Neural progenitor cell (in vitro differentiated cells): ENCODE measurements at places on chromosomes 5 and 9.

DNA sequence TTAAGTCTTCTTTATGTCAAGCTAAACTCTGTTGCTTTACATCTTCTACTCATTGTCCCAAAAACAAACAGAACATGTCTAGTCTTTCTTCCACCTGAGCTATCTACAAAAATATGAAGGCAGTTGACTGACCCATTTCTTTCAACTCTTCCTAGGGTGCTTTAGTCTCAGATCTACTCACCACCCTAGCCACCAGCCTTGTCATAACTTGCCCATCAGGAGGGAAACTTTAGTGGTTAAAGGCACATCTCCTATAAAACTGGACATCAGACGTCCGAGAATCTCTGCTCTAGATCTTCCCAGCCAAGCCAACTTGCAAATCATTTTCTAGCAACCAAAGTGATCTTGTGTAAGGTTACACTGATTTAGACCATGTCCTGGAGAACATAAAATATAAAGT is 205.0 kb downstream of the ACTL7B start:
- DNase-seq, result no peak

DNA sequence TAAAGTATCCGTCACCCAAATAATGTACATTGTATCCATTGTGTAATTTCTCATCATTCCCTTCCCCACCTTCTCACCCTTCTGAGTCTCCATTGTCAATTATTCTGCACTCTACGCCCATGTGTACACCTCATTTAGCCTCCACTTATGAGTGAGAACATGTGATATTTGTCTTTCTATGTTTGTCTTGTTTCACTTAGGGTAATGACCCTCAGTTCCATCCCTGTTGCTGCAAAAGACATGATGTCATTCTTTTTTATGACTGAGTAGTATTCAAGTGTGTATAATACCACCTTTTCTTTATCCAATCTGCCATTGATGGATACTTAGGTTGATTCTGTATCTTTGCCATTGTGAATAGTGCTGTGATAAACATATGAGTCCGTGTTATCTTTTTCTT is 4.9 kb upstream of the SPATA31C2 start:
- no peak for DNase-seq

GRCh38 chr9:132327537-132327936 is 27.2 kb downstream of the SETX start:
- DNase-seq, result no peak

DNA sequence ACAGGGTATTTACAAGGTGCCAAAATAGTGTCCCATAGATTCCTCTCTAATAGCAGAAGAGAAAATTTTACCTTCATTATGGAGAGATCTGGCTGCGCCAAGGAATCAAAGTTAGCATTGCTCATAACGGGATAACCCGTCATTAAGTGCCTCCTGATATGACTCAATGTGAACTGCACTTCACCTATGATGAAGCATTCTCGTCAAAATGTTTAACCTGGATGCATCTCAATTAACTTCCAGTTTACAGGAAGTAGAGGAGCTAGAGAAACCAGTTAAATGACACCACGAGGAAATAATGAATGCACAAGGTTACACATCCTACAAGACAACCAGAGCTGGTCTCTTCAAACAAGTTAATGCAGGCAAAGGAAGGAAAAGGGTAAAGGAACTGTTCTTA is 17.2 kb downstream of the FBXW11 start:
- DNase-seq, result no peak

- no peak for DNase-seq
Observed at GRCh38 chr9:125434986-125435775, 173.6 kb downstream of the GAPVD1 start.

DNA sequence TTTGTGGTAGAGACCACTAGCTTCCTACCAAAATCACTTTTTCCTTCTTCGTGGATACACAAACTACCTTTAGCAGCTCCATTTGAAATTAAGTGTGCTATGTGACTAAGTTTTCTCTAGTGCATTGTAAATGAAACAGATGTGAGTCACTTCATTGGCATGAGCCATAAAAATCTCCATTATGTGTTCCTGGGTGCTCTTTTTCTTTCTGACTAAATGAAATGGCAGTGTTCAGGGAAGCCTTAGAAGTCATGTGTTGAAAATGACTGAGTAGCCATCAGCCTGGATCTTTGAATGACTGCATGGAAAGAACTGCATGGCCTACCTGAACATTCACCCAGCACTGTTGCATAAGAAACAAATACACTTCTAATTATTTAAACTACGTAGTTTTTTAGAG is 107.9 kb downstream of the NDUFAF2 start:
- DNase-seq, result no peak

GRCh38 chr5:64165500-64166200 is at the start of gene RNF180:
Gene RNF180 (plus strand): TSS chr5:64165843. CDS start chr5:64200808, 34,965 bp downstream.
- peak; percentile 78 for DNase-seq

DNA sequence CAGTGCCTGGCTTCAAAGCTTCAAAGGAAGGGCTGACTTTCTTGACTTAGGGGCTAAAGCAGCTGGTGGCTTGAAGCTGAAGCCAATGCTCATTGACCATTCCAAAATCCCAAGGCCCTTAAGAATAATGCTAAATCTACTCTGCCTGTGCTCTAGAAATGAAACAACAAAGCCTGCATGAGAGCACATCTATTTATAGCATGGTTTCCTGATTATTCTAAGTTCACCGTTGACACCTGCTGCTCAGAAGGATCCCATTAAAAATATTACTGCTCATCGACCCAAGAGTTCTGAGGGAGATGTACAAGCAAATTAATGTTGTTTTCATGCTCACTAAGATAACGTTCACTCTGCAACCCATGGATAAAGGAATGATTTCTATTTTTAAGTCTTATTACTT is 6.7 kb downstream of the TMEM174 start:
- no peak for DNase-seq

- DNase-seq, result peak; percentile 21
Observed at GRCh38 chr5:133295520-133295919, 243.7 kb downstream of the HSPA4 start.

DNA sequence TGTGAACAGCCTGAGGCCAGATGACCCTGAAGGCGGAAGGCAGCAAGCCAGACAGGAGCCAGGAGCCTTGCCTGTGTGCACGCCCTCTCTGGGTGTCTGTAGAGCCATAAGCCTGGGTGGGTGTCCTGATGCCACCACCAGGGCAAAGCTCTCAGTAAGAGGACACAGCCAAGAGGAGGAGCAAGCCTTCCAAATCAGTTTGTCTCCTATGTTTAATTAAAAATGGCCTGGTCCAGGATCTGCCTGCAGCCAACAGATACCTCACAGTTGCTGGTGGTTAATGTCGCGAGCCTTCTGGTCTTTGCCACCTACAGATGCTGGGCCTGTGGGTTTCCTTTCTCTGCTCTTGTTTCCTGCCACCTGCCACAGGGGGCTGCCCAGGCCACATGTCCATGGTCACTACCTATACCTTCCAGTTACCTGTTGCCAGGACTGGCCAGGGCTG is 56.9 kb downstream of the SYK start:
- DNase-seq, result no peak

- DNase-seq, result no peak
Observed at GRCh38 chr5:37553720-37554404, 174.7 kb downstream of the WDR70 start.

- no peak for DNase-seq
Observed at GRCh38 chr5:14407051-14407450, 174.5 kb upstream of the OTULINL start.

DNA sequence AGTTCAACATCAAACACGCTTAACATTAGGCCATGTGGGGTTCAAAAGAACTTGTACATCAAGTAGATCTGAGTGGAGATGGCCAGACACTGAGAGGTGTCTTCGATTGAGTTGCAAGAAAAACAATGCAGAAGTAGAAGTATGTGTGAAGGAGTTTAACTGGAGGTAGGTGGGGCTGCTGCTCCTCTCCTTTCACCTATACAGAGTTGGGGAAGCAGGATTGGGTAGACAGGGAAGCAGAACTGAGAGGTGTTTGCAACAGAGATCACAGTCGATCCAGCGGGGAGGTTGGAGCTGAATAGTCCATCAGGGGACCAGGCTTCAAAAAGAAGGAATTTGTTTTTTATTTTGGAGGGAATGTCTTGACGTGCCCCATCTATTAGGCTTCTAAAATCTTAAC is 61.7 kb upstream of the SLC27A6 start:
- no peak for DNase-seq

DNA sequence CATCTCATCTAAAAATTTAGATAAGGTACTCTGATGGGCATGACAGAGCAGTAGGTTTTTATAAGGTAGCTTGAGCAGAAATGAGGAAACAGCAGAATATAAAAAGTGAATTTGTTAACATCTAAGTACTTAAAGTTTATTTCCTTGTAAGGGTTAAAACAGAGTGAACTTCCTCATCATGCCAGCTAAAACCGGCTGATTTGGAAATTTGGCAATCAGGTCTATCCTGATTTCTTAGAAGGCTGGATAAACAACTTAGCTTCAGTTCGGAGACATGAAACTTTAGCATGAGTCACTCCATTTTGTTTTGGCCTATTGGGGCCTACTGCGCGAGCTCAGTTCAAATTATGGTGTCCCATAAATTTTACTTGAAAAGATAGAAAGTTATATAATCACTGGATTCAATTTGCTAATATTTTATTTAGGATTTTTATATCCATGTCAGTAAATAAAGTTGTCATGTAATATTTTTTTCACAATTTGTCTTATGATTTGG is 241.6 kb upstream of the RORB start:
- no peak for DNase-seq

GRCh38 chr9:112037281-112038016 is 137.6 kb downstream of the SUSD1 start:
- peak; percentile 58 for DNase-seq

DNA sequence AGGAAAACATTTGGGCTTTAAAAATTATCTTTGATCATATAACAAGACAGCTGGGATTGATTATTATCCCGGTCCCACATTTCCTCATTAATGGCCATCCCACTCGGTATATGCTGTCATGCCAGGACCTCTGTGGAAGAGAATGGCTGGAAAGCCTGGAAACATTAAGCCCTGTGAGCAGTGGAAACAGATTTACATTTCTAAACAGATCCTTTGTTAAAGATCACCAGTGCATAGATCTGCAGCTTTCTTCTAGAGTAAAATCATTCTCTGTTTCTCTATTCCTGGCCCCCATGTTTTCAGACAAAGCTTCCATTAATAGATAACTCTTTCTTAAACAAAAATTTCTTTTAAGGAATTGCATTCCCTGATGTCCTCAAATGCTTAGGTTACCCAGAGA is 152.2 kb downstream of the CAVIN4 start:
- DNase-seq, result peak; percentile 21

DNA sequence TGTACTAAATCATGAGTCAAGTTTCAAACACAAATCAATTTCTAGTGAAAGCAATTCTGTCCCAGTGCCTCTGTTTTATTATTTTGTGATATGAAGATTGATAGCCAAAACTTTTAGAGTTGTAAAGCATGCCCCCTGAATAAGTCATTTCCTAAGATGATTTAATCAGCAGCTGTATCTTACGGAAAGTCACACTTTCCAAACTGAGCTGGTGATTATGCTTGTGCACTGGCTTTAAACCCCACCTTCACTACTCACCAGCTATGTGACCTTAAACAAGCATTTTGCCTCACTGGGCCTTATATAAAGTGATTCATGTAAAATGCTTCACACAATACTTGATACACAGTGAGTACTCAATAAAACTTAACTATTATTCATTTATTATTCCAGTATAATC is 78.1 kb downstream of the EDIL3 start:
- no peak for DNase-seq

GRCh38 chr9:75644649-75645048 is 245.8 kb upstream of the PCSK5 start:
- no peak for DNase-seq

- no peak for DNase-seq
Observed at GRCh38 chr5:104052558-104053352, 490.2 kb upstream of the NUDT12 start.

DNA sequence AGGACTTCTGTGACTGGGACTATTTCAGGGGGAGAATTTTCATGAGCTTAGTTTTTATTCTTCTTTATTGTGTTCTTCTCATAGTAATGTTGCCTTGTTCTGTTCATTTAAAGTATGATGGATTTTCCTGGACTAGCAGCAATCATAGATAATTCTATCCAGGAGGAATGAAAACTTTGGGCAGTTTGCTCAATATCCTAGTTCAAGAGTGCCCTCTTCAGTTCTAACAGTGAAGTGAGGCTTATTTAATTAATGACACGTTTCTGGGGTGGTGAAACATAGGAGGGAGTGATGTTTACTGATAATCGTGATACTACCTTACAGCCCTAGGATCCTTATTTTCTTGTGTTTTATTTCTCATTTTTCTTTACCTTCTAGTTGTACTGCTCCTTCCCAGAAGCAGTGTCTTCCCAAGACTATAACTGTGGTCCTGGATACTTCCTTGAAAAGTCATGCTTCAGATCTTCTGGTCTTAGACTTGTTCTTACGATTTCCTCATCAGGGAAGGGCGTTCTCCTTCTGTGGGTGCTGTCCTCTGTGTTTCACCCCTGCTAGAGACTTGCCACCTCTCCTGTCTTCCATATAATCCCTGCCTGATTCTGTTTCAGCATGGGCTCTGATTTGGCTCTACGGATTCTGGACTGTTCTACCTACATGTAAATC is 57.4 kb downstream of the CFAP95 start:
- DNase-seq, result peak; percentile 50

- no peak for DNase-seq
Observed at GRCh38 chr9:130629443-130630070, 34.8 kb upstream of the PRDM12 start.

- no peak for DNase-seq
Observed at GRCh38 chr9:78618735-78619134, 321.8 kb downstream of the PSAT1 start.

DNA sequence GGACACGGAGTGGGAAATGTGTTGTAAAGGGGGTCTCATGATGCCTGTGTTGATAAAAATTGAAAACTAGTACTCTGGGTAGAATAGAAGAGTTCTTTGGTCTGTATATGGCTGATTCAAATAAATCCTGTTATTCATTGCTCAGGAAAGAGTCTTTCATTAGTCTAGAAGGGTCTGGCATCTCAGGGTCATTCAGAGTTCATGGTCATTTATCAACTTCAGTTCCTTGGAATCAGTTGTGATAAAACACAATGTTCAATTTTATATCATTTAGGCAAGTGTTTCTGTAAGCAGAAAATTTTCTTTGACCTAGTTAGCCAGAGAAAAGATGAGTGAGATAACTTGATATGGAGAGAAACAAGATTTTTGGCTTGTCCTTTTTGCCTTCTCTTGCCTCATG is 36.3 kb downstream of the SPATA31D1 start:
- DNase-seq, result no peak

- no peak for DNase-seq
Observed at GRCh38 chr5:146732962-146733361, 145.6 kb downstream of the PPP2R2B start.
